Activated T-cell treated with anti-CD3 and anti-CD28 coated beads, Interleukin-2, amount 50 U/mL, for 4 hours (primary cell): ENCODE measurements at places on chromosomes 4 and X.

GRCh38 chr4:185207466-185207865 lies 1.9 kb upstream of the SNX25 start:
- DNase-seq = no peak

GRCh38 chr4:28462766-28463700 lies 1602.4 kb downstream of the STIM2 start:
- DNase-seq = no peak

DNA sequence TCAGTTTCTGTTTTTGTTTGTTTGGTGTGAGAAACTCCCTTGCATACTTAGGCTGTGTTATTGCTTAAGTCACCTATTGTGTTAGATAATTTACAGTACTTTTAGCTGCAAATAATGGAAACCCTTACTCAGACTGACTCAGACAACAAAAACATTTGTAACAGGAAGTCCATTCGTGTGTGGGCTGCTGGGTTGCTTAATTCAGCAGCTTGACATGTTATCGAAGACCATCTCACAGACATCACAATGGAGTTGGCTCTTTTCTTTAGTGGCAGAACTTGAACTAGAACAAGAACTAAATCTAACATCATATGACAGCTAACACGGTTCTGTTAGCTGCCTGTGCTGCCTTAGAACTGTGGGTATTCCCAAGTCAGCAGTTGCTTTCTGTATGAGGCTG lies 9.9 kb upstream of the GABRE start:
- DNase-seq = no peak

DNA sequence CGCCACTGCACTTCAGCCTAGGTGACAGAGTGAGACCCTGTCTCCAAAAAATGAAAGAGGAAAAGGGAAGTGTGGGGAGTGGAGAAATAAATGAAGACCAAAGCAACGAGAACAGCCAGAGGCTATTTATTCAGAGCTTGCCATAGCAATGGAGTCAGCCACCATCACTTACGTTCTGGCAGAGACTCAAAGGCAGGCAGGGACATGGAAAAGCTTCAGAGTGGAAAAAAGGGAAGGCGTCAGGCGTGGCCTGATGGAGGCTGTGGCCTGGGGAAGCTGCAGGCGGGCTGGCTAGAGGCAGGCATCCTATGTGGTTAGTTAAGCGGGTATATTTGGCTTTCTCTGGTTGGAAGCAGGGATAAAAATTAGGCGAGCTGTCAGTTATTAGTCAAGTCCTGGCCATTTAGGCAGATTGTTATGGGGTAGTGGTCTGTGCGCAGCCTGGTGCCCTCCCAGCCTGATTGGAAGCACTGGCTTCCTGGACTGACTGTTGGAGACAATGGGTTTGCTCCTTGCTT lies 73.3 kb downstream of the DCTD start:
- no peak for DNase-seq

GRCh38 chr4:126558596-126558995 lies 1074.2 kb upstream of the INTU start:
- no peak for DNase-seq

DNA sequence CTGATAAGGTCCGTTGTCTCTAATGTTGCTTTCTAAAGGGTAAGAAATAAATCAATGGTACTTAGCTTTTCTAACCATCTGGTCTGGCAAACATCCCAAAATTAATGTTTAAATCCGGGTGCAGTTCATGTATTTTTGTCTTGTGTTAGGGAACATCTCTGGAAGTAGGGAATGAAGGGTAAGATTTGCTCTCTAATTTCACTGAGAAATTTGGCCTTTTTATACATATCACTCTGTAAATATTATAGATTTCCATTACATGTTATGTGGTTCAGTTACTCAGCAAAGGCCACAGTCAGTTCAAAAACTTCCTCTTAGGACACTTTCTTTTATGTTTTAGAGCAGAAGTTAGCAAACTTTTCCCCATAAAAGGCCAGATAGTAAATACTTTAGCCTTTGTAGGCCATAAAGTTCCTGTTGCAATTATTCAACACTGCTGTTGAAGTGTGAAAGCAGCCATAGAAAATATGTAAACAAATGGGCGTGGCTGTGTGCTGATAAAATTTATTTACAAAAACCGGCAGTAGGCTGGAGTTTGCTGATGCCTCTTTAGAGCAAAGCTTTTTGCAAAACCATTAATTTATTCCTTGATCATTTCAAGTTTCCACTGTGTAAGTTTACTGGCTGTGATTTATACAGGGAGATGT lies 218.1 kb downstream of the ANTXR2 start:
- no peak for DNase-seq

GRCh38 chr4:102501447-102501696 lies 213 bp downstream of the NFKB1 start:
- DNase-seq = no peak

GRCh38 chr4:92520563-92520962 lies 216.8 kb downstream of the GRID2 start:
- DNase-seq = no peak

DNA sequence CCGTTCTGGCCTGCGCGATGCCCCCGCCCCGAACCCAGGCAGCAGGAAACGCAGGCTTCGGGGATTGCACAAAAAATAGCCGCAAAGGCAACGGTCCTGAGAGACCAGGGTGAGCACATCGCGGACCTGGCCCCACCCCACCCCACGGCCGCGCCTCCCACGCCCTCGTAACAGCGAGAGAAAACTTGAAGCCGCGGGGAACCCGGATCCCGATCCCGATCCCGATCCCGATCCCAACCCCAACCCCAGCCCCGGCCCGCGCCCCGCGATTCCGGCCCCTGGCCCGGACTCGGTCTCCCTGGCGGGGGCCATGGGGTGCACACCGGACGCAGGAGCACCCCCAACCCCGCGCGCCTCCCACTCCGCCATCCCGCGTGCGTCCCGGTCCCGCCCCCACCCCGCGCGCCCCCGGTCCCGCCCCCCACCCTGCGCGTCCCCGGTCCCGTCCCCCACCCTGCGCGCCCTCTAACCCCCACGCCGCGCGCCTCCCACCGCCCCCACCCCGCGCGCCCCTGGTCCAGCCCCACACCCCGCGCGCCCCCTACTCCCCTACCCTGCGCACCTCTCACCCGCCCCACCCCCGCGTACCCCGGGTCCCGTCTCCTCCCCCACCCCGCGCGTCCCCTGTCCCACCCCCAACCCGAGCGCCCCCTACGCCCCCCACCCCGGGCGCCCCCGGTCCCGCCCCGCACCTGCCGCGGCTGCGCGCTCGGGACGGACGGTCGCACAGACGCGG lies 29.0 kb downstream of the NOP14 start:
- DNase-seq = peak; percentile 45

DNA sequence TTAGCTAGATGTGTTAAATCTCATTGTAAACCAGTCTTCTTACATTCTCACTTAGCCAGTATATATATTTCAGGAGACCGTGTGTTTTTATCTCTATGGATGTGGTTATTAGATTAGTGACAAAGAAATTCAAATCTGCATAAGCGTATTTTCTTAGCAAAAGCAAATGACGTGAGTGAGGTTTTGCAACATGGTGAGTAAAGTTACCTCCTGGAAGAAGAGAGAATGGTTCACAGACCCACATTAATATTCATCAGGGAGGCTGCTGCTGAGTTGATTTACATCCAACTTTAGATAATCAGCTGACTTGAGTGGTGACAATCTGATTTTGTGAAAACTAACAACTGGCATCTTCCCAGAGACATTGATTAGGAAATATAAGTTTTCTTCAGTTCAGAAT lies 589.9 kb upstream of the GALNT7 start:
- no peak for DNase-seq

DNA sequence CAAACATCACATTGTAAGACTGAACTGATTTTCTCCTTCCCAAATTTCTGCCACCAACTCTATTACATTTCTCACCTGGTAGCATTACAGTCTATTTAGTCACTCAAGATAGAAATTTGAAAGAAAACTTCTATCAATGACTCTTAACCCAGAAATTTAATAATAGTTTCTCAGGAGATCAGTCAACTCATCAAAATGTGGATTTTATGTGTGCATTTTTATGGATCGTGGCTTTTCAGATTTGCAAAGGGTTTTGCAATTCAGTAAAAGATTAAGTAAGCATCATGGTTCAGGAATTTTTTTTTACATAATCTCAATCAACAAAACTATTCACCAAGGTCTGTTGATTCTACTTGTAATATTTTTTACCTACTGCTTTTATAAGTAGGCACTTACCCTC lies 111.1 kb downstream of the CFAP299 start:
- no peak for DNase-seq

- no peak for DNase-seq
Measured at GRCh38 chrX:133781174-133781573, 204.2 kb downstream of the GPC3 start.

DNA sequence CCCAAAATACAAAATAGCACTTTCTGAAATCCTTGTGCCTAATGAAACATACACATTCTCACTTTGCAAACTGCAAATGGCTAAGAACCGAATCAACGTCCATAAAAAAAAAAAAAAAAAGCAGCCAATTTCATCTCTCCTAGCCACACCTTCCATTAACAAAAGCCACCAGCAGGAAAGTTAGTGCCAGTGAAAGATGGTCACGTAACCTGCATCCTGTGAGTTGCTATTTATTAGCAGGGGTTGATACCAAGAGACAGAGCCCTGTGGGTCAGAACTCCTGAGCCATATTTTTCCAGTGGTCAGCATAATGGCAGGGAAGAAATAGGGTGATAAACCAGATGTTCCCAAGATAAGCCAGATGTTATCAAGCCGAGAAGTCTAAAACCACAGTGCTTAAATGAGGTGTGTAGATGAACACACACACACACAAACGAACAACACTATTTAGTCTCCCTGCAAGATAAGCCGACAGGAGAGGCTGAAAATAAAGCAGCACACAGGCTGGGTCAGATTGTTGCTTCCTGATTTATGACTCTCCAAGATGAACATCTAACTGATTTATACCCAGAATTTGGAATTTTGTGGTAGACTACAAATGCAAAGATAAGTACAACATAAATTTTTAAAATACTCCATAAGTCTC lies 11.5 kb downstream of the PPARGC1A start:
- DNase-seq = no peak

DNA sequence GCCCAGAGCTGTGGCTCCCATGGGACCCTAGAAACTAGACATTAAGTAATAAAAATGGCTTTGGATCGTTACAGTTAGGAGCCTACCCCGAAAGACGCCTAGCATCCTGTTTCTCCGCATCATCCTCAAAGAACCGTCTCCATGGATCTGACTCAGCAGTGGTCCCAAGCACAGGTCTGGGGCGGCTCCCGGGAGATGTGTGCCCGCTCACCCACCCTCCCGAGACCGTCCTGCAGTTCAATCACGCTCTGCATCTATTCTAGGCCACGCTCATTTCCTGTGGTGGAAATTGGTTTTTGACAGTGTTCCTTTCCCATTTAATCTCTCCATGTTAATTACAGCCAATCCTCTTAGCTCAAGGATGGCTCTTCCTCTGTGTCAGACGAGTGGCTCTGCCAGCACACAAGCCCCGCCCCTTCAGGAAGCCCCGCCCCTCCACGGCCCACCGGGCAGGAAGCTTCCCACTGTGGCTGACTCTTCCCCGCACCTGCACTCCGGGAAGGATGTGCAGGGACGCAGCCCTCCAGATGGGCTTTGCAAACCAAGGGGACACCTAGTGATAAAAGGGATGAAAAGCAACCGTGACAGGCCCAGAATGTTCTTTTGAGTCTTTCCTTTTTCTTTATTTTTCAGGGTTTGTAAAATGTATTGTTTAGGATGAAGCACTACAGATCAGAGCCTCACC lies 34.5 kb upstream of the HELT start:
- peak; percentile 56 for DNase-seq

DNA sequence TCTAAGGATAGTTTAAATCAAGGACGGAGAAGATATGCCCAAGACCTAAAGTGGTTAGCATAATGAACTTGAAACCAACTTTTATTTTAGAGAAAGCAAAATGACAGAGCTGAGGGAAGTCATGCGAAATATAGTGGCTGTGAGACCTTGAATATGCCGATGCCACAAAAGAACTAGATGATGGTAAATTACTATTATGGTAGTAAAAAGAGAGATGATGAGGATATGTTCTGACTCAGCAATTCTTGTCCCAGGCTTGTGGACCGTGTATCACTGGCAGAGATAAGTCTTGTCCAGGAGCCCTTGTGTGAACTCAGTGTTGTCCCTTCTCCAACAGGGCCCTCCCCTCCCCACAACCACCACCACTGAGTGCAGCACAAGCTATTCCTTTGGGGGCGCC lies 1605.6 kb upstream of the TENM3 start:
- DNase-seq = no peak

DNA sequence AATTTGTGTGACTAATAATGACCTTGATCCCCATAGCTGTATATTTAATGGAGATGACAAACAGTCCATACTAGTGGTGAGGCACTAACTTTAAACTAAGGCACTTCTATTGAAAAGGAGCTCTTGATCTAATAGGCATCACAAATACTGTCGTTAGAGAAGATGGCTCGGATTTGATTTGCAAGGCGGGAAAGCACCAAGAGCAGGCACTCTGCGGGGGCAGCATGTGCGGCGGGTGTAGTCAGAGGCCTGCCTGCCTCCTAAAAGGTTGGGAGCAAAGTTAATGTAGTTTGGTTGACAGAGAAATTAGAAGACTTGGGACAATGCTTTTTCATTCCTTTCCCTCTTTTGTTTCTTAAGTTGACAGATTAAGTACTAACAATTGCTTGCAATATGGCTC lies 278.8 kb downstream of the CFAP299 start:
- DNase-seq = no peak

- DNase-seq = no peak
Measured at GRCh38 chrX:69556060-69557011, 52.2 kb downstream of the NALF2 start.

DNA sequence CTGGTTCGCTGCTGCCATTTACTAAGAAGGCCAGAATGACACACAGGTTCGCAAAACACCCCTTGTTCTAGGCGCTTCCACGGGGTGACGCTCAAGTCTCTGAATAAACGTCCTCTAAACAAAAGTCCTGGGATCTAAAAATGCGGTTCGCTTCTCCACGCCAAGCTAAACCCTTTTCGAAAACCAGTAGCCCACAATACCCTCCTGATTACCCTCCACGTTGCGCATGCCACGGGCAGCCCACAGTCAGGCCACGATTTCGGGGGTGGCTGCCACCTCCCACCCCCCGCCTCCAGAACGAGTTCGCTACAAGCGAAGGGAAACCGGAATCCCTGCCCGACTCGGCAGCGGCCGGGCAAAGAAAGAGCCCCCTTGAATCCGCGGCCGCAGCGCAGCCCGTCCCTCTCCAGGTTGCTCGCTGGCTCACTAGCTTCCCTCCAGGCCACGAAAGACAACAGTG lies 423 bp downstream of the RPL39 start:
- peak; percentile 25 for DNase-seq

DNA sequence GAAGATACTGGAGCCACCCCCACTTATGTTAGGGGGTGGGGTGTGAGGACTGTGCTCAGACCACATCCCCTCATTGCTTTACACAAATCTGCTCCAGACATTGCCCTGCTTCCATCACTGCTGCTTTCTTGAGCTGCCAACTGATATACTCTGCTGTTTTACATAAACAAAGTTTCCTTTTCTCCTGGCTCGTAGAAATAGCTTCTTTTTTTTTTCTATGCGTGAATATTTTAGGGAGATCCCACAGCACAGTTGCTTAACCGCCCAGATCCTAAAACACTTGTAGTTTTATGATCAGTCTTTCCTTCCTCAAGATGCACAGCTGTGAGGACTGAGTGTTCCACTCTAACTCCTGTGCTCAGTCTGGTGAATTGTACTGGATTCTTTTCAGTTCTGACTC lies 768.4 kb downstream of the PCDH18 start:
- no peak for DNase-seq
